ENCODE measurements at places on chromosomes 12 and 14.
A peak's percentile ranks its signal among the peaks of the same experiment; 100 is the strongest.

GRCh38 chr12:87253157-87253556 lies 776.0 kb downstream of the C12orf50 start:
- DNase-seq, result no peak

DNA sequence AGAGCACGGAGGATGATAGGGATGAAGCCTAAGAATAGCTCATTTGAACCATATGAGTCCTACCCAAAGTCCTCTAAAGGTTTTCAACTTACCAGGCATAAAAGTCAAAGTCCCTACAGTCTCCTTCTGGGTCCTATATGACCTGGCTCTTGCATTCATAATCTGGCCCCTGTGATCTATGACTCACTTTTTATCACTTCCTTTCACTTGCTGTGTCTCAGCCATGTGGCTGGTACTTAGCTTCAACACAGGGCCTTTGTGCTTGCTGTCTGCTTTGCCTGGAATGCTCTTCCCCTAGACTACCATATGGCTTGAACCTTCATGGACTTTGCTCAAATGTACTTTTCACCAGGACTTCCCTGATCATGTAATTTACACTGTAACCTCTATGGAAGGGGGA lies 137.6 kb upstream of the TMTC1 start:
- DNase-seq, result no peak

- DNase-seq, result no peak
These were observed 19.0 kb downstream of the SSH1 start for GRCh38 chr12:108838194-108839017.

- DNase-seq, result no peak
These were observed 148.9 kb downstream of the CRADD start for GRCh38 chr12:93825931-93826555.

DNA sequence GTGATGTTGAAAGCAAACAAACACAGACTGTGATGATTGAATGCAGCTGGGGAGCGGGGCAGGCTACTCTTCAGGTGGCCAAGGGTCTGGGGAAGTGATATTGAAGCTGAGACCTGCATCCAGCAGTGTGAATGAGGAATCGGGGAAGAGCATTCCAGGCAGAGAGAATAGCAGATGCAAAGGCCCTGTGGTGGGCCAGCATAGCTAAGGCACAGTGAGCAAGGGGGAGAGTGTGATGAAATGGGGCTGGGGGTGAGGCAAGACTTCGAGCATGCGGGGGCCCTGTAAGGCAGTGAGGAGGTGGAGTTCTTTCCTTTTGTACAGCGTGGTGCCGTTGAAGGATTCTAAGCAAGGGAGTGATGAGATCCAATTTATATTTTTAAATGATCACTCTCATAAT lies 77.4 kb downstream of the KCNK13 start:
- no peak for DNase-seq

DNA sequence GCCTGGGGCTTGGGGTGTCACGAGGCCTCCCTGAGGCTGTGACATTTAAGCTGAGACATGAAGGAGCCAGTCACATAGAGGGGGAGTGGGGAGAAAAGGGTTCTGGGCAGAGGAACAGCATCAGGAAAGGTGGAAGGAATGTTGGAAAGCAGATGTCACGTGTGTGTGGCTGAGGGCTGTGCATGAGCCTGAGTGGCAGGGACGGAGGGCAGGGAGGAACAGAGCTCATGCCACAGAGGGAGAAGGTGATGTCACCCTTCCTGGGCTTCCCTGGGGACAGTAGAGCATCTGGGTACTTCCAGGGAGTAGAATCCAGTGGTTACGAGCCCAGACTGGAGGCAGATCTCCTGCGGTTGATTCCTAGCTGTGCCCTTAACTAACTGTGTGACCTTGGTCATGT lies 32.0 kb upstream of the JDP2 start:
- DNase-seq, result no peak

- DNase-seq, result no peak
These were observed 43.6 kb downstream of the FGD6 start for GRCh38 chr12:95173392-95174251.

DNA sequence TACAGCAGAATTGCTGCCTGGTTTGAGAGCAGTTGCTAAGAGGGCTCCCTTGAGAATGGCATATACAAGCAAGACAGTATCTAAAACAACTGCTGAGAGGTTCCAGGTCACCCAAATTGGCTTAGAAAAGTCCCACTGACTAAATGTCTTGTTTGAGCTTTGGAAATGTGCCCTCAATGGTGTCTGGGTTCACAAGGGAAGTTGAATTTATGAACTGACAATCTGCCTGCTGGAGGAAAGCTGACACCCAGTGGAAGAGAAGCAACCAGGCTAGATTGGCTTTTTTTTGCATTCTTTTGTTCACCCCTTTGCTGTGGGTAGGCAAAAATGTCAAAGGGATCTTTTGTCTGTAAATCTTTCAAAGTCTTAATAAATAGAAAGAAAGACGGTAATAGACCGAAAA lies 44.6 kb upstream of the NPFF start:
- DNase-seq, result no peak

DNA sequence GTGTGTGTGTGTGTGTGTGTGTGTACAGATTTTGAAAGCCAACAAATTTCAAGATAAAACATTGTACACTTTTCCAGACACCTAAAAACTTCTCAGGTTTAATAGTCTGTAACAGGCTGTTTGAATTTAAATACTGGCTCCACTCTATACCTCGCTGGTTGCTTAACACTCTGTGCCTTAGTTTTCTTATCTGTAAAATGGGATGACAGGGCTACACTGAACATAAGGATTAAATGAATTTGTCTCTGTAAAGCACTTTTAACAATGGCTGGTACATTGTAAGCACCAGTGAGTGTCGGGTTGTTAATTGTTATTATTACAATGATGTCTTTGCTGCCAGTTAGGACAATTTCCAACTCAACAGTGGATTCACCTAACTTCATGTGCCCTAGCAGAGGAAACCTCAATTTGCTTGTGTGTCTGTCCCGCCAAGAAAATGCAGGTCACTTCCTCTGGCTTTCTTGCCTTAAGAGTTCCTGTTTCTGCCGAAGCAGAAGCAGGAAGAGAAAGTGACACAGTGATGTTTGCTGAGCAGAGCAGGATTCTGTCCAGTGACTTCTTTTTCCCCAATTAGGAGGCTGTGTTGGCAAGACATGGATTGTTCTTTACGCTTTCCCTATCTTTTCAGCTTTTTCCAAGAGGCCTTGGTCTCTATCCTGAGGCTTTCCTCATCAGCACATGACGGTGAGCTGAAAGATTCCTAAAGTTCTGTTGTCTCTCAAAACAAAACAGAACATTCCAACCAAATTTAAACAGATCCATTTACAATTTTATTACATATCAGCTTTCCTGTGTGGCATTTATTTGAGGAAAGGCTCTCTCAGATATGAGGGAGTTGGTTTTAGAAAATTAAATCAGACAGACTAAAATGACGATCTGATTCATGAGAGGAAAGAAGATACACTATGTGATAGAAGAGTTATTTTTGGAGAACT lies 154.1 kb upstream of the ATP2B1 start:
- DNase-seq, result no peak

DNA sequence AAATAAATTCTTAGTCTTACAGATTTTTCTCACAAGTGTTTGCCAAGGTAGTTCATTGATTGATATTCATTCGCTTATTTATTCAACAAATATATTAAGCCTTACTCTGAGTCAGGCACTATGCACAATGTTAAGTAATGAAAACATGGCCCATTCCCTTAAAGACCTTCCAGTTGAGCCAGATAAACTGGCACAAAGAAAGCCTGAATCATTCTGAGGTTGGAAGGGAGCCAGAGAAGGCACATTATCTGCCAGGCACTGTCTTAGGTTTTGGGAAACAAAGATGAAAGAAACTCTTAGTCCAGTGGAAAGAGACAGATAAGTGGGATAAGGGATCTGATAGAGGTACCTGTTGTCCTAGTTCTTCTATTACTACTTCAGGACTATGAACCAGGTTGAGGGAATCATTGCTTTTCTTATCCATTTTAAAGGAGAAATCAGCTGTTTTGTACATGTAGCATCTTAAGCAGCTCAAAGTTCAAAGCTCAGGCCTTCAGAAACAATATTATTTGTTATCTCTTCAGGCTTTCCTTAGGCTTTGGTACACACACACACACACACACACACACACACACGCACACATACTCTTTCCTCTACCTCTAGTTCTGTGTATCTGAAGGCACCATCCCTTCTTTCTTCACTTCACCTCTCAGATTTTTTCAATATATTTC lies 27.0 kb downstream of the PDE6H start:
- no peak for DNase-seq

GRCh38 chr12:67082221-67082620 lies 186.9 kb upstream of the CAND1 start:
- DNase-seq, result no peak

DNA sequence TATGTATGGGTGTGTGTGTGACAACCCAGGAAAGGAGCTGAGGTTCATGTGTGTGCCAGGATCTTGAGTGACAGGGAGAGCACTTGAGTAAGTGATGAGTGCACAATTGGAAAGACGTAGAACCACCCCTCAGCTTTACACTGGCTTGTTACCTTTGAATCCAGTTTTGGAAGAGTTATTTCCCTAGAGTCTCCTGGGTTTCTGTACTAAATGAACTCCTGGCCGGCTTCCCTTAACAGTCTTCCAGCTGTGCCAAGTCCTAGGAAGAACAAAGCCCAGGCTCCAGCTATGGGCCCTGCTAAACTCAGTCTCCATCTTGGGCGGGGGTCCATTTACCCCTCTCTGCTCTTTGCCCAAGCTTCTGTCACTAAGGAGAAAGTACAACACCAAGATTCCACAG lies 19.7 kb upstream of the NR1H4 start:
- no peak for DNase-seq

DNA sequence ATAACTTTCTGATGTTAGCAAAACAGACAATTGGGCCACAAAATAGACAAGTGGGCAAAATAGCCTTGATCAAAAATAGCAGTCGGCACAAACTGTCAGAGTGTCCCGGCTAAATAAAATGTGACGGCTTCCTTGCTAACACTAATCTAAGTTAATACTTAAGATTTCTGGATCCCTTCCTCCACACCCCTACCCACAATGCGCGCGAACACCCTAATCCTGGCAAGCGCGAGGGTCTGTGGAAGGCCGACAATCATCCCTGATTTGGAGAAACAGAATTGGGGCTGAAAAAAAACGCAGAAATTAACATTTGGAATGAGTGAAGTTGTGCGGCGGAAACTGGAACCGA lies 489 bp downstream of the CEP290 start:
- no peak for DNase-seq

DNA sequence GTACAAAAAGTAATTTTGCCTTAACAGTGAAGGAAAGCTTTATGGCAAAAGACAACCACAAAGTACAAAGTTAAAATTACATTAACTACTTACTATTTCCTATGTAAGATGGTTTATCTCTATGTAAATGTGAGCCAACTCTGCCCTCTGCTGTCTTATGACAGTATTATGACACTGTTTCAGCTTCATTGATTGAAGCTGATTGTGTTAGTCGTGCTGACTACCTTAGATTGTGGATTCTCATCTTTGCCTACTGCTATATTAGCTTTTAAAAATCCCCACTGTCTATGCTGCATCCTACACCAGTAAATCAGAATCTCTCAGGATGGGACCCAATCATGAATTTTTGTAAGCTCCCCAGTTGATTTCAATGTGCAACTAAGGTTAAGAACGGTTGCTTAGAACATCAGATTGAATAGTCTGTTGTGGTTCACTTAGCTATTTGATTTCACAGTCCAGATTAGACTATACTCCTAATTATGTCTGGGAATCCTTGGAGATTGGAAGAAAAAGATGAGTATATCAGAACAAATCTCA lies 12.2 kb upstream of the SPTB start:
- DNase-seq, result no peak

- no peak for DNase-seq
These were observed 16.2 kb downstream of the ABCB9 start for GRCh38 chr12:122949816-122950675.

DNA sequence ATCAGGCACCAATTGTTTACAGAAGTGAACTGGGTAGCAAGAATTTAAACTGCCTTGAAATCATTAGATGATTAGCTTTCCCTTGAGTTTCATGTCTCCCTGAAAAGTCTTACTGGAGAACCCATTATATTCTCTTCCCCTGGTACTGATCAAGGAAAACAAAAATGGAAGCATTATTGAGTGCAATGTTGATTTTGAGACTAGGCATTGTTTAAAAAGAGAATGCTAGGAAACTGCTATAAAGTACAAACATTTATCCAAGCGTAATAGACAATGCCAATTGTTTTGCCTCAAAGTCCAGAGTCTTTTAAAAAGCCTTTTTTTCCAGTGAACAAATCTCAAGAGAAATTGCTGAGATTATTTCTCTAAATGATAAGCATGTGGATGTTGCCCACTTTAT lies 197.0 kb downstream of the CCER1 start:
- no peak for DNase-seq

- DNase-seq, result peak; percentile 6
These were observed at the start of gene BAZ1A for GRCh38 chr14:34875031-34875922. Gene BAZ1A, minus strand, starts transcription at chr14:34875360. Its CDS starts 756 bp downstream, at chr14:34874604.

GRCh38 chr12:24379861-24380521 lies 430.5 kb upstream of the SOX5 start:
- DNase-seq, result no peak

GRCh38 chr12:130337488-130338303 lies at the start of gene PIWIL1:
Gene PIWIL1, plus strand, starts transcription at chr12:130337887. Its CDS starts 4,705 bp downstream, at chr12:130342592.
- DNase-seq, result no peak

DNA sequence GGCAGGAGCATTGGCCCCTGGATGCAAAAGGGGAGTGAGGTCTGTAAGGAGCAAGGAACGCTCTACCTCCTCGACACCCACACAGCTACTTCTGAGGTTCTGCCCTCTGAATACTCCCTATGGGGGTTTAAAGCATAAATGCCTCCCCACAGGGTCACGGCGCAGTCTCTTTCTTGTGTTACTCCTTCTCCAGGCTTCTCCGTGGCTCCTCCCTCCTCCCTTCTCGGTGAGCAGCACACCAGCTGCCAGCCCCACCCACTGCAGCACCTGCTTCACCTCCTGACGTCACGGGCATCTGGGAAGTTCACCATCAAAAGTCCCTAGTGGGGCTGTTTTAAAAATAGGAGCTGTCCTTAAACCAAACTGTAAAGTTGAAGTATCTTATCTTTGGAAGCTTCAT lies 67.3 kb downstream of the SPTB start:
- DNase-seq, result no peak

- no peak for DNase-seq
These were observed 75.1 kb downstream of the IRF2BPL start for GRCh38 chr14:76953311-76953945.

DNA sequence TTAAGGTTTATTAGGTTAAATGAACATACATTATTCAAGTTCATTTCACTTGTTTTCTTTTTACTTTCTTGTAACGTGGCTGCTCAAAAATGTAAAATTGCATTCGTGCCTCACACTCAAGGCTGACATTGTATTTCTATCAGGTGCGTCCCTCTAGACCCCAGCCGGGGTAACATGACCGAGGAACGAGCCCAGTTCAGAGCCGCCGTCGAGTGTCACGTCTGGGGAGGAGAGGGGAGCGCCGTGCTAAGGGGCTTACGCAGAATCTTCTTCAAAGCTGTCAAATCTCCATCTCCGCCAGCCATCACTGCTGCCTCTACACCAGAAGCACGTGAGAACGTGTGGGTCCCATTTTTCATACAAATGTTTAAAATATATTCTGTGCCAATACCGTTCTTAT lies 170.6 kb downstream of the RIMBP2 start:
- no peak for DNase-seq

DNA sequence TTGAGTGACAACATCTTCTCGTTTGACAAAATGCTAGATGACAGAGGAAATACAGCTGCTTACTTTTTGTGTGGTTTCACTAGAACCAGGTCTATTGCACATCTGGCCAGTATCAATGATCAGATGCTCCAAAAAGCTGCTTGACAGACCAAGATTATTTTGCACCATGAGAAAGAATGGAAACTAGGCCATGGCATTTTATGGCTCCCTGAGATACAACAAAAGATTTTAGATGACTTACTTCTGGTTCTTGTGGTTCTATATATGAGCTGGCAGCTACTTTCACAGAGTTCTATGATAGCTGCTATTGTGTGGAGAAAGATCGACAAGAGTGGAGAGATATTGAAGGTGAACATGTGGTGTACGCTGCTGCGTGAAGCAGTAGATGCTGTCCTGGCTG lies 25.9 kb upstream of the PPFIBP1 start:
- DNase-seq, result no peak

Data from stimulated activated CD8-positive, alpha-beta memory T cell treated with anti-CD3 and anti-CD28 coated beads, Interleukin-4, amount 100 ng/mL, for 1 hour (primary cell).